ENCODE measurements at places on chromosomes 13 and 19. TPM values are rescaled to one million over a fixed set of nuclear protein-coding genes. Genes with fewer than 3 reads are reported as not detected.

- H3K4me3 ChIP-seq, result no peak overlapping the region
- H3K27me3 ChIP-seq, result no peaks in the 10 kb centered on the region
- no peak for DNase-seq
- H3K4me1 ChIP-seq, result peaks cover 34% of the 10 kb centered on the region
- no peak overlapping the region for H3K27ac ChIP-seq
These were observed 4.0 kb downstream of the DDX39A start for GRCh38 chr19:14414926-14415690.

Gene BICRA
- total RNA-seq, result 1.6 TPM

Gene YJEFN3
- total RNA-seq, result 0.32 TPM

Gene PLPP2
- total RNA-seq, result not detected

GRCh38 chr13:35927567-35928021 lies 203.6 kb downstream of the DCLK1 start:
- H3K27ac ChIP-seq, result no peak overlapping the region
- no peak overlapping the region for H3K4me3 ChIP-seq
- H3K36me3 ChIP-seq, result no peaks in the 10 kb centered on the region
- no peak for DNase-seq
- no peaks in the 10 kb centered on the region for H3K27me3 ChIP-seq

DNA sequence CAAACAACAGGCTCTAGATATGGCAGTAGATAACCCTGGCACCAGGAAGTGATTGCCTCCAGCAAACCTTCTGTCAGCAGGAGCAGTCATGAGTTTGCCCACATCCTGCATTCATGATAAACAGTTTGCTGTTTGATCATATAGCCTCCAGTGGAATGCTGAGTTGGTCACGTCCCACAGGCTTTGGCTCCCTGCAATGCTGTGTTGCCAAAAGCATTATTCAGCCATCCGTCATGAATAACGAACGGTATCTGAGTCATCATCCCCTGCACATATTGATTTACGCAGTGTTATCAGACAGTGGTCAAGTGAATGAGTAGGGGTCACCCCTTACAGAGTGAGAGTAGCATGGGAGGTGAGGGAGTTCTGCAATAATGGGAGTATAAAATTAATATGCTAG lies 21.9 kb upstream of the ZNF432 start:
- DNase-seq, result no peak
- no peaks in the 10 kb centered on the region for H3K4me1 ChIP-seq
- H3K36me3 ChIP-seq, result peaks cover 80% of the 10 kb centered on the region
- H3K27me3 ChIP-seq, result no peaks in the 10 kb centered on the region

Gene PNMA8B
- not detected for total RNA-seq

DNA sequence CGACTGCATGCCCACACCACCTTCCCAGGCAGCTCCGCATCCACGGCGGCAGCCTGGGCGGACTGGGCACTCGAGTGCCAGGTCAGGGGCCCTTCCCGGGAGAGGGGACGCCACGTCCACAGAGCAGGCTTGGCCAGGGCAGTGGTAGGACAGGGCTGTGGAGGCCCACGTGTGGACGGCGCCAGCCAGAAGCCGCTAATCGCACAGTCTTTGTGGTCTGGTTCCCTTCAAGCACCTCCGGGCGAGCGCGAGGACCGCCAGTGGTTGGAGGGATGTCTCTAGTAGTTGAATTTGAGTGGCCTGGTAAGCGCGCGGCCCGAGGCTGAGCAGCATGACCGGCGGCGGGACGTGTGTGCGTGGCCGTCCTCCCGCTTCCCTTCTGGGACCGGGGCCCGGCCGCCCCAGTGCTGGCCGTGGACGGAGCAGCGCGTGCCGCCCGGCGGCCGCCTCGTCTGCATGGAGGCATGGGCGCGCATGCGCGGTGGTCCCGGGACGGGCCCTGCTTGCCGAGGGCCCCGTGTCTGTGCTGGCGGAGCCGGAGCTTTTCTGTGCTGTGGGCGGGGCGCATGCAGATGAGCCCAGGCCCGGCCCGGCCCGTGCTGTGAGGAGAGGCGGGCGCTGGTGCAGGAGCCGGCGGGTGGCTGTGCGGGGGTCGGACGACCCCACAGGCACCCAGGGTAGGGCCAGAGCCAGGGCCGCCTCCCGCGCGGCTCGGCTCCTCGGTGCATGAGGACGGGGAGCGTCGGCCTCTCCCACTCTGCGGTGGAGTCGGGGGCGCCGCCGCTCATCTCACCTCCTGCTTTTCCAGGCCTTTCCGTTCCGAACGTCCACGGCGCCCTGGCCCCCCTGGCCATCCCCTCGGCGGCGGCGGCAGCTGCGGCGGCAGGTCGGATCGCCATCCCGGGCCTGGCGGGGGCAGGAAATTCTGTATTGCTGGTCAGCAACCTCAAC lies 8.6 kb downstream of the PTBP1 start:
- DNase-seq, result no peak
- no peak overlapping the region for H3K4me3 ChIP-seq
- H3K36me3 ChIP-seq, result peaks cover 53% of the 10 kb centered on the region
- H3K4me1 ChIP-seq, result peaks cover 18% of the 10 kb centered on the region

Gene SNRPA
- 59.6 TPM for total RNA-seq

Gene KCNC3
- total RNA-seq, result 0.29 TPM

Gene KLK14
- not detected for total RNA-seq

- no peaks in the 10 kb centered on the region for H3K4me1 ChIP-seq
- no peaks in the 10 kb centered on the region for H3K27me3 ChIP-seq
- no peak for DNase-seq
- H3K4me3 ChIP-seq, result no peak overlapping the region
These were observed 43.4 kb upstream of the MAP3K10 start for GRCh38 chr19:40147693-40148347.

Gene PRR19
- 0.38 TPM for total RNA-seq

DNA sequence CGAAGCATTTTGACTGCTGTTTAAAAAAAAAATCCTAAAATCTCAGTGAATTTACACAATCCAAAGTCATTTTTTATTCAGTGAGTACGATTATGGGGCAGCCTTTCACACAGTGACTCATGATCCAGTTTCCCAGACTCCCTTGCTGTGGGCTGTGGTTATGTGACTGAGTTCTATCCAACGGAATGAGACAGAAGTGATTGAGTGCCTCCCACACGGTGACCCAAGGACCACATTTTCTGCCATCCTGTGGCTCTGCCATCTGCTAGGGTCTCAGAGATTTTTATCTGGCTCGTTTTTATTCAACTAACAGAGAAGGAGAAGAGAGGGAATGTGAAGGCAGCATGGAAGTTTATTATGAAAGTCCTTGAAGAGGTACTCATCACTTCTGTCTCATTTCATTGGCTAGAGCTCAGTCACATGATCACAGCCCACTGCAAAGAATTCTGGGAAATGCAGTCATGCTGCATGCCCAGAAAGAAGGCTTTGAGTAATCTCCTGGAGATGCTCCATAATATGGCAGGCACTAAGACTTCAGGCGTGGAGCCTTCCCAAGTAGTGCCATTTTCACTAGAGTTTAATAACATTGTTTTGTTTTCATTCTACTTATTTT lies 999.4 kb downstream of the UQCRFS1 start:
- DNase-seq, result no peak
- H3K4me3 ChIP-seq, result no peak overlapping the region
- no peaks in the 10 kb centered on the region for H3K27me3 ChIP-seq
- no peaks in the 10 kb centered on the region for H3K36me3 ChIP-seq
- H3K4me1 ChIP-seq, result no peaks in the 10 kb centered on the region
- no peak overlapping the region for H3K27ac ChIP-seq

GRCh38 chr13:102097708-102098107 lies 304.1 kb downstream of the FGF14 start:
- DNase-seq, result no peak
- no peak overlapping the region for H3K27ac ChIP-seq
- no peaks in the 10 kb centered on the region for H3K4me1 ChIP-seq
- H3K4me3 ChIP-seq, result no peak overlapping the region

GRCh38 chr13:32001154-32001768 lies 30.3 kb upstream of the FRY start:
- no peak overlapping the region for H3K27ac ChIP-seq
- H3K4me1 ChIP-seq, result peaks cover 8% of the 10 kb centered on the region
- H3K27me3 ChIP-seq, result 0 out of 3 replicates have a peak, but pooled peaks cover 2% of the 10 kb centered on the region

- peaks cover 10% of the 10 kb centered on the region for H3K27me3 ChIP-seq
- H3K4me1 ChIP-seq, result peaks cover 12% of the 10 kb centered on the region
- DNase-seq, result peak; percentile 57
These were observed 10.0 kb downstream of the COL5A3 start for GRCh38 chr19:10000171-10000826.

Gene TLE6
- total RNA-seq, result 0.28 TPM

- H3K27me3 ChIP-seq, result no peaks in the 10 kb centered on the region
- H3K27ac ChIP-seq, result no peak overlapping the region
- no peaks in the 10 kb centered on the region for H3K36me3 ChIP-seq
- no peak overlapping the region for H3K4me3 ChIP-seq
- DNase-seq, result no peak
These were observed 6.4 kb upstream of the FOXO1 start for GRCh38 chr13:40672765-40673397.

DNA sequence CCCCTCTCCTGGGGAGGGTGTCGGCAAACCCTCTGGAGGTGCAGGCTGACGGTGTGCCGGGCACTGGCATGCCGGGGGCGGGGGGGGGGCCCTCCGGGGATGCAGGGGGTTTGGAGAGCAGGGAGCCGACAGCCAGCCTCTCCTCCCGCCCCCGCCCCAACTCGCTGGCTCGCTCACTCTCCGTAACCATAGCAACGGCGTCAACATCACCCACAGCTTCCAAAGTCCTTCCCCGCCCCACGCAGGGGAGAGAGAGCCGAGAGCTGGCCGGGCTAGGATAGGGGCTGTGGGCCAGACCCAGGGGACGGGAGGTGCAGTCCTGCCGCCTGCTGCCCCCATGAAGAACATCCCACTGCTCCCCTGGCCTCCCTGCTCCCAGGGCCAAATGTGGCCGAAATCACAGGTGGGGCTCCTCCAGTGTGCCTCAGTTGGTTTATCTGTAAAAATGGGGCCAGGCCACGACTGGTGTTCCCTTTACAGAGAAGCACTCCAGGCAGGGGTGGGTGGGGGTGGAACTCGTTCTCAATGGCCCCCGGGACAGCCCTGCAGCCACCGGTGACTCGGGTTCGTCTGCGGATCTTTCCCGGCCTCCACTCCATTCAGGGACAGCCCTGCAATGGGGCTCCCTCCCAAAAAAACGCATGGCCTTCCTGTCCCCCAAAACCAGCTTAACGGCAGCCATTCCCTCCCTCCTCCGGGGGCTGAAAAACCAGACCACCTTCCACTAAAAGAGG lies 3.2 kb downstream of the KLF16 start:
- H3K27me3 ChIP-seq, result no peaks in the 10 kb centered on the region
- peak overlapping the region; percentile 80 for H3K27ac ChIP-seq
- no peaks in the 10 kb centered on the region for H3K36me3 ChIP-seq
- DNase-seq, result peak; percentile 92

DNA sequence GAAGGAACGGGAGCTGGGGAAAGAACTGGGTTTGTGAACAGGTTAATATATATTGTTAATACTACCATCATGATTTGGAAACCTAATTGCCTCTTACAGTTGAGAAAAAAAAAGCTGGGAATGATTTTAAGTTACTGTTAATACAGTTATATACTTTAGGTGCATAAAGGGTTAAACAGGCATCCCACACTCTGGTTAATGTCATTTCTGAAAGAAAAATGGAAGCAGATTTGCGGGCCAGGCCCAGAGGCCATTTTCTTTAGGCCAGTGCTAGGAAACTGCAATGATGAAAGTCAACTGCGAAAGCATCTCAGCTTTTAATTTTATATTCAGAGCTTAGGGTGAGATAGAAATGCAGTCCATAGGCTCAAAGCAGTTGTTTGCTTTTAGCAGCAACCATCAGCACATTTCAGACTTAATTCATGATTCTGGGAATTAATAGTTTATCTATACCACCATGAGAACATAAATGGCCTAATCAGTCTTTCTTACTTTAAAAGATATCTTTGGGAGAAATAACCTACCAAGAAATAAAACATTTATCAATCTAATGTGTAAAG lies 592.8 kb downstream of the GPC6 start:
- H3K27ac ChIP-seq, result no peak overlapping the region
- H3K36me3 ChIP-seq, result no peaks in the 10 kb centered on the region
- H3K27me3 ChIP-seq, result no peaks in the 10 kb centered on the region
- no peaks in the 10 kb centered on the region for H3K4me1 ChIP-seq
- DNase-seq, result no peak

GRCh38 chr19:13995017-13995728 lies 10.9 kb downstream of the RFX1 start:
- no peak overlapping the region for H3K27ac ChIP-seq
- H3K4me3 ChIP-seq, result no peak overlapping the region
- DNase-seq, result no peak
- H3K27me3 ChIP-seq, result no peaks in the 10 kb centered on the region

DNA sequence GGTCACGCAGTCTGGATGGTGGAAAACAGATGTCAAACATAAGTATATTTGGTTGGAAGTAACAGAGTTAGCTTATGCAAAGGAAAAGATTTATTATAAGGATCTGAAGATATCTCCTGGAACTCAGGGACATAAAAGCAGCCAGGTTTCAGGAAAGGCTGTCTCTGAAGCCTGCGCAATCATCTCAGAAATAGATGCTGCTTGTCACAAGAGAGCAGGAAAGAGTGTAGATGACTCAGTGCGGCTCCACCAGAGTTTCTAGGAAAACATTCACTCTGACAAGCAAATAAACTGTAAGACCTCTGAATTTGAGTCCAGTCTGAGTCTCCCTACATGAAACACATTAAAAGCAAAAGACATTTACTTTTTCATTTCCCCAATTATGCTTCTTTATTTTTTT lies 220.4 kb upstream of the HTR2A start:
- no peaks in the 10 kb centered on the region for H3K36me3 ChIP-seq
- DNase-seq, result no peak
- H3K27me3 ChIP-seq, result no peaks in the 10 kb centered on the region
- H3K27ac ChIP-seq, result no peak overlapping the region
- no peaks in the 10 kb centered on the region for H3K4me1 ChIP-seq

DNA sequence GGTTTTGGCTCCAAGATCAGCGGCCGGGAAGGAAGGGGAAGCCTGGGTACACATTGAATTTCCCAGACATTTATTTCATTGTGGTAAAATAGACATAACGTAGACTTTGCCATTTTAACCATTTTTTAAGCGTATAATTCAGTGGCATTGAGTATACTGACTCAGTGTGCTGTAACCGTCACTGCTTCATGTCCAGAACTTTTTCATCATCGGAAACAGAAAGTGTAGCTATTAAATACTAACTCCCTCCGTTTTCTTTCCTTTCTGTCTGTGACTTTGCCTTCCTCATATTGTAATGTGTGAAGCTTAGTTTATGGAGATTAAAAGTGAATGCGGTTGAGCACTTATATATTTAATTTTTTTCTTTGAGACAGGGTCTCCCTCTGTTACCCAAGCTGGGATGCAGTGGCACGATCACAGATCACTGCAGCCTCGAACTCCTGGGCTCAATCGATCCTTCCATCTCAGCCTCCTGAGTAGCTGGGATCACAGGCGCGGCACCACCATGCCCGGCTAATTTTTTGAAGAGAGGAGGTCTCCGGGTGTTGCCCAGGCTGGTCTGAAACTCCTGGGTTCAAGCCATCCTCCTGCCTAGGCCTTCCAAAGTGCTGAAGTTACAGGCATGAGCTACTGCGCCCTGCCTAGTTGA lies 1.4 kb downstream of the HNRNPM start:
- DNase-seq, result no peak
- peak overlapping the region; percentile 99 for H3K4me3 ChIP-seq
- H3K4me1 ChIP-seq, result peaks cover 81% of the 10 kb centered on the region
- peaks cover 6% of the 10 kb centered on the region for H3K36me3 ChIP-seq
- H3K27ac ChIP-seq, result peak overlapping the region; percentile 95

Gene ZNF829
- 0.86 TPM for total RNA-seq

Data from HepG2 (cell line).